Smooth muscle cell of the pulmonary artery (primary cell): ENCODE measurements at places on chromosomes 1 and 21. TPM values are rescaled to one million over a fixed set of nuclear protein-coding genes. Genes with fewer than 3 reads are reported as not detected.

Gene LIPI
- not detected in 2 replicates for total RNA-seq

Gene LRRIQ3
- total RNA-seq = 0.46 and 0.56 TPM in 2 replicates

Gene ADAMTS5
- total RNA-seq = 2.1 and 14.7 TPM in 2 replicates

Gene RHBG
- not detected in 2 replicates for total RNA-seq

Gene SYNJ1
- 10.1 and 13.2 TPM in 2 replicates for total RNA-seq

Gene CSRP1
- 424 and 452 TPM in 2 replicates for total RNA-seq

Gene BRDT
- total RNA-seq = not detected in 2 replicates

Gene FMO1
- 0.43 TPM in 1 of 2 replicates, not detected in the other for total RNA-seq

Gene PADI2
- total RNA-seq = 0.39 and 0.53 TPM in 2 replicates

Gene PRDM16
- total RNA-seq = 11.6 and 25.9 TPM in 2 replicates

Gene TSPEAR
- total RNA-seq = not detected in 2 replicates

Gene NUDT4B
- total RNA-seq = 5.0 and 9.8 TPM in 2 replicates

Gene PDZK1IP1
- total RNA-seq = 0.26 and 2.0 TPM in 2 replicates

Gene GRHL3
- 0.03 TPM in 1 of 2 replicates, not detected in the other for total RNA-seq

Gene CAPN9
- total RNA-seq = not detected in 2 replicates
